Muscle of leg (tissue), 16 donors: ENCODE measurements at places on chromosomes 5 and 9. TPM values are rescaled to one million over a fixed set of nuclear protein-coding genes. Genes with fewer than 3 reads are reported as not detected.

GRCh38 chr5:65982635-65983034, 56.3 kb downstream of the ERBIN start:
- no peak overlapping the region for H3K4me3 ChIP-seq
- no peak overlapping the region for H3K27ac ChIP-seq
- H3K4me1 ChIP-seq, result peaks cover 10% of the 10 kb centered on the region
- no peaks in the 10 kb centered on the region for H3K27me3 ChIP-seq

DNA sequence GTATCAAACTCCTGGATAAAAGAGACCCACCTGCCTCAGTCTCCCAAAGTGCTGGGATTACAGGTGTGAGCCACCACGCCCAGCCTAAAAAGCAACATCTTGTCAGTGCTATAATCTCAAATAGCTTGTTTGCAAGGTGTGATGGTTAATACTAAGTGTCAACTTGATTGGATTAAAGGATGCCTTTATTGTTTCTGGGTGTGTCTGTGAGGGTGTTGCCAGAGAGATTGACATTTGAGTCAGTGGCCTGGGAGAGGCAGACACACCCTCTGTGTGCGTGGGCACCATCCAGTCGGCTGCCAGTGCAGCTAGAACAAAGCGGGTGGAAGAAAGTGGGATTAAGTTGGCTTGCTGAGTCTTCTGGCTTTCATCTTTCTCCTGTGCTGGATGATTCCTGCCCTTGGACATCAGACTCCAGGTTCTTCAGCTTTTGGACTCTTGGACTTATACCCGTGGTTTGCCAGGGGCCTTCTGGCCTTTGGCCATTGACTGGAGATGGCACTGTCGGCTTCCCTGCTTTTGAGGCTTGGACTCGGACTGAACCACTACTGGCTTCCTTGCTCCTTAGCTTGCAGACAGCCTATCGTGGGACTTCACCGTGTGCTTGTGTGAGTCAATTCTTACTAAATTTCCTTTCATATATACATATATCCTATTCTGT, 28.1 kb downstream of the TARS1 start:
- no peaks in the 10 kb centered on the region for H3K27me3 ChIP-seq
- H3K4me1 ChIP-seq, result no peaks in the 10 kb centered on the region
- no peak overlapping the region for H3K4me3 ChIP-seq

The PHYKPL gene
- 42.2 TPM for total RNA-seq

GRCh38 chr5:40524677-40525076, 155.0 kb upstream of the PTGER4 start:
- no peaks in the 10 kb centered on the region for H3K27me3 ChIP-seq
- no peak overlapping the region for H3K27ac ChIP-seq
- H3K4me1 ChIP-seq, result no peaks in the 10 kb centered on the region
- DNase-seq, result no peak
- H3K36me3 ChIP-seq, result no peaks in the 10 kb centered on the region

DNA sequence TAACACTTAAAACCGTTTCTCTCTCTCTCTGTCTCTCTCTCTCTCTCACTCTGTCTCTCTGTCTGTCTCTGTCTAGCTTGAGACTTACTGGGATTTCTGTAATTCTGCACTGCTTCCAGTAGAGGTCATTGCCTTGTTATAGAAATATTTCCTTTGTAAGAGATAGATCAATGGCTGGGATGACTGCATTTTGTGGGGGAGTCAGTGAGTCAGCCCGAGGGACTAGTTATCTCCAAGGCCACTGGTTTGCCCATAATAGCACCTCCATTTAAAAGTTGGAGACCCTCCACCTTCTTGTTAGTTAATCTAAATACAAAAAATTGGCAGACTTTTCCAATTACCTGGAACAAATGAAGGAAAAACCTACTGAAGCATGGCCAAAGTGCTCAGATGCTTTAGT, 547.2 kb downstream of the LRRC70 start:
- H3K4me3 ChIP-seq, result no peak overlapping the region
- no peaks in the 10 kb centered on the region for H3K4me1 ChIP-seq
- no peaks in the 10 kb centered on the region for H3K36me3 ChIP-seq
- no peak overlapping the region for H3K27ac ChIP-seq

- peaks cover 22% of the 10 kb centered on the region for H3K36me3 ChIP-seq
- H3K27ac ChIP-seq, result no peak overlapping the region
- H3K4me3 ChIP-seq, result no peak overlapping the region
- no peak for DNase-seq
- no peaks in the 10 kb centered on the region for H3K27me3 ChIP-seq
- peaks cover 62% of the 10 kb centered on the region for H3K4me1 ChIP-seq
These were observed 3.2 kb downstream of the SH3PXD2B start for GRCh38 chr5:172450861-172451695.

The MLANA gene
- total RNA-seq, result not detected

- H3K4me1 ChIP-seq, result peaks cover 35% of the 10 kb centered on the region
- peak; percentile 71 for DNase-seq
- no peak overlapping the region for H3K4me3 ChIP-seq
- H3K36me3 ChIP-seq, result no peaks in the 10 kb centered on the region
- no peak overlapping the region for H3K27ac ChIP-seq
These were observed 7.3 kb upstream of the GRHPR start for GRCh38 chr9:37415011-37415719.

The TRIM7 gene
- total RNA-seq, result 18.8 TPM

GRCh38 chr9:89352451-89352850, 34.2 kb downstream of the SECISBP2 start:
- H3K36me3 ChIP-seq, result peaks cover 89% of the 10 kb centered on the region
- no peaks in the 10 kb centered on the region for H3K4me1 ChIP-seq
- DNase-seq, result no peak
- no peaks in the 10 kb centered on the region for H3K27me3 ChIP-seq

The KIF4B gene
- total RNA-seq, result under 0.01 TPM

The CAMK2A gene
- 48.8 TPM for total RNA-seq

The KCNV2 gene
- total RNA-seq, result not detected

The BHMT gene
- 0.09 TPM for total RNA-seq

The PFN3 gene
- not detected for total RNA-seq

- peaks cover 78% of the 10 kb centered on the region for H3K4me1 ChIP-seq
- no peak overlapping the region for H3K4me3 ChIP-seq
- H3K27ac ChIP-seq, result peak overlapping the region; percentile 60
- no peaks in the 10 kb centered on the region for H3K27me3 ChIP-seq
- H3K36me3 ChIP-seq, result no peaks in the 10 kb centered on the region
These were observed 25.2 kb upstream of the SYNPO start for GRCh38 chr5:150615141-150615699.

GRCh38 chr9:106708475-106709146, 154.4 kb upstream of the ZNF462 start:
- no peaks in the 10 kb centered on the region for H3K36me3 ChIP-seq
- H3K4me3 ChIP-seq, result no peak overlapping the region
- no peak overlapping the region for H3K27ac ChIP-seq
- H3K27me3 ChIP-seq, result no peaks in the 10 kb centered on the region
- DNase-seq, result peak; percentile 90

DNA sequence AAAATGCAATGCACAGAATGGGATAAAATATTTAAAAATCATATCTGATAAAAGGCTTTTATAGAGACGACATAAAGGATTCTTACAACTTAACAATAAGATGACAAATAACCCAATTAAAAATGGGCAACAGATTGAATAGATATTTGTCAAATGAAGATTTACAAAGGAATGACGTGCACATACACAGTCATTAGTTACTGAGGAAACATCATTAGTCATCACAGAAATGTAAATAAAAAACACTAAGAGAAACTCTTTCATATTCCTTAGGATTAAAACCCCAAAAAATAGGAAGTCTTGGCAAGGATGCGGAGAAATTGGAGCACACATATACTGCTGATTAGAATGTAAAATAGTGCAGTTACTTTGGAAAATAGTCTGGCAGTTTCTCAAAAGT, 1886.0 kb upstream of the CDH6 start:
- H3K4me3 ChIP-seq, result no peak overlapping the region
- H3K27ac ChIP-seq, result no peak overlapping the region
- no peaks in the 10 kb centered on the region for H3K36me3 ChIP-seq
- peak; percentile 2 for DNase-seq

The ADRA1B gene
- total RNA-seq, result 0.13 TPM

GRCh38 chr5:4480528-4481349, 659.4 kb upstream of the ADAMTS16 start:
- no peak overlapping the region for H3K4me3 ChIP-seq
- H3K27me3 ChIP-seq, result no peaks in the 10 kb centered on the region
- H3K27ac ChIP-seq, result no peak overlapping the region

- peaks cover 13% of the 10 kb centered on the region for H3K4me1 ChIP-seq
- no peaks in the 10 kb centered on the region for H3K36me3 ChIP-seq
- no peak overlapping the region for H3K4me3 ChIP-seq
- H3K27me3 ChIP-seq, result no peaks in the 10 kb centered on the region
These were observed 108.6 kb downstream of the KLHL3 start for GRCh38 chr5:137627293-137627692.

The SEMA6A gene
- 32.7 TPM for total RNA-seq

GRCh38 chr5:61333321-61333953, 1.4 kb downstream of the ZSWIM6 start:
- peak overlapping the region; percentile 85 for H3K4me3 ChIP-seq
- DNase-seq, result peak; percentile 74
- H3K27me3 ChIP-seq, result no peaks in the 10 kb centered on the region
- H3K27ac ChIP-seq, result peak overlapping the region; percentile 90

DNA sequence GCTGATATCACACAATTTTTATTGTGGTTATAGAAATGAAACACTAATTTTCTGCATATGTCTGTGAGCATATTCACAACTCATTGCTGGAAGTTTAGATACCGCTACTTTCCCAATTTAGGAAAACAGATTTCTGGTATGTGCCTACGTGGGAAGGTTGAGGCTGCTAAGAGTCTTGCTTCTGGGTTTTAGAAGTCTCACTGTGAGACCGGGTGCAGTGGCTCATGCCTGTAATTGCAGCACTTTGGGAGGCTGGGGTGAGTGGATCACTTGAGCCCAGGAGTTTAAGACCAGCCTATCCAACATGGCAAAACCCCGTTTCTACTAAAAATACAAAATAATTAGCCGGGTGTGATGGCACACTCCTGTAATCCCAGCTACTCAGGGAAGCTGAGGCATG, 39.6 kb downstream of the UBAP1 start:
- no peak overlapping the region for H3K27ac ChIP-seq
- H3K36me3 ChIP-seq, result no peaks in the 10 kb centered on the region
- DNase-seq, result no peak
- no peak overlapping the region for H3K4me3 ChIP-seq
